ENCODE measurements at places on chromosomes 4 and X.

GRCh38 chr4:143252478-143252877 lies 67.8 kb downstream of the USP38 start:
- no peak for DNase-seq

- no peak for DNase-seq
Measured at GRCh38 chrX:809081-809480, 178.5 kb downstream of the SHOX start.

- peak; percentile 82 for DNase-seq
Measured at GRCh38 chrX:920234-920799, 289.7 kb downstream of the SHOX start.

DNA sequence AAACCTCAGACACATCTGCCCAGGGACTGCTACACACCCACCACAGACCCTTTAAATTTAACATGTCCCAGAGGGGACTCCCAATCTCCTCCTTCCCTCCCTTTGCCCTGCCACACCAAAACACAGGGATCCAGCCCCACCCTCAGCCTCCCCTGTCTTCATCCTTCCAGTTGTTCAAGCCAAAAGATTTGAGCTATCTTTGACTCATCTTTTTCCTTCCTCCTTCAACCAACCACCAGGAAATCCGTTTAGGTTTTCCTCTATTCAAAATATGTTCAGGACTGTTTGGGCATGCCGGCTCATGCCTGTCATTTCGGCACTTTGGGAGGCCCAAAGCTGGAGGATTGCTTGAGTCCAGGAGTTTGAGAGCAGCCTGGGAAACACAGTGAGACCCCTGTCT lies 6.9 kb upstream of the STK32B start:
- DNase-seq: no peak

- no peak for DNase-seq
Measured at GRCh38 chrX:133676344-133677122, 261.2 kb upstream of the GPC4 start.

DNA sequence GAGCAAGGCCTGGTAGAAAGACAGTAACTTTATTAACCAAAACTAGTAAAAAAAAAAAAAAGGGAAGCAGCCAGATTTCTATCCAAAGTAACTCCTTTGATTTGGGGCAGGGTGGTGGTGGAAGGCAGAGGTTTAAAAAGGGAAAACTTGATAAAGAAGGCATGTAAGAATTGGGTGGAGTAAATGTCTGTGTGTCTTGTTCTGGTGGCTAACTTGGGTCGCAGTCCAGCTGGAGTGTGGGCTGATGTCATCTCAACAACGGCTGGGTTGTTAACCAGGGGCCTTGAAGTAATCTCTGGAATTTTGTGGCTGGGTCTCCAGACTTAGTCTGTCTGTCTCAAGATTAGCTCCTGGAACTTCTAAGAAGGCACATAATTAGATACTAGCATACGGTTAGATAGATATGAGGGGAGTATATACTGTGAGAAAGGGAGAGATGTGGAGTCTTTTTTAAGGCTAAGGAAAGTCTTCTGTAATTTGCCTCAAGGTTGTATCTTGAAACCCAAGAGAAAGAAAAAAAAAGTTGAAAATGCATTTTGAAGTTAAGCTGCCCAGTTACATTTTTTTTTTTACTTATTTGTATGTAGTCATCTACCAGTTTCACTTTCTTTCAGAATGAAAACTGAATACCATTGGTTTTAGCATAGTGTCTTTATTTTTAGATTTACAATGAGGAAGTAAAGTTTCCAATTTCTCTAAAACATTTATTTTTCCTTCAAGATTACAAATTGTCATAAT lies 48.3 kb downstream of the MTHFD2L start:
- peak; percentile 90 for DNase-seq

DNA sequence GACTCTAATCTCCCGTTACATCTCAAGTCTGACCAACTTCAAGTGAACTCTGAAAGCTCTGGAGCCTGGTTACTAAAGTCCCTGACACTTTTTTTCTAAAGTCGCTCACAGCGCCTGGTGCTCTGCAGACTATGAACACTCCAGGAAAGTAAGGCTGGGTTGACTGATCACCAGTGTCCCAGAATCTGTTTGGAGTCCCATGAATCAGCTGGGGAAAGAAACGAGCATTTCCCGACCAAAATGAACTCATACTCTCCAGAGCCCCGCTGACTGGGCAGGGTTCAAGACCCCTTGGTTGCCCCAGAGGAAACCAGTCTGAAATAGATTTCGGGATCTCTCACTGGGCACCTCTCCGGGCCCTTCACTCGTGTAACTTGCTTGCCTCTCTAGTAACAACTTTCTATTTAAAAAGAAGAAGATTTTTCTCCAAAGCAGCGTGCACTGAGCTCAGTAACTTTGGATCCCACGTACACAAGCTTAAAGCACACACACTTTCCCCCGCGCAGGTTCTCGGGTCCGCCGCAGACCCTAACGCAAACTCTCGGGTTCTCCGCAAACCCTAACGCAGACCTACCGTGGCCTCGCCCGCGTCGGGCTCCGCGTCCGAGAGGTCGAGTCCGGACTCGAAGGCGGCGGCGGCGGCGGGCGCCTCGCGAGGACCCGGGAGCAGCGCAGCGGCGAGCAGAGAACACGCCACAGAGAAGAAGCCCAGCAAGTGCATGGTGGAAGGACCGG lies 964 bp downstream of the VEGFC start:
- peak; percentile 63 for DNase-seq

GRCh38 chr4:4507923-4508322 lies 33.9 kb downstream of the STX18 start:
- DNase-seq: no peak

DNA sequence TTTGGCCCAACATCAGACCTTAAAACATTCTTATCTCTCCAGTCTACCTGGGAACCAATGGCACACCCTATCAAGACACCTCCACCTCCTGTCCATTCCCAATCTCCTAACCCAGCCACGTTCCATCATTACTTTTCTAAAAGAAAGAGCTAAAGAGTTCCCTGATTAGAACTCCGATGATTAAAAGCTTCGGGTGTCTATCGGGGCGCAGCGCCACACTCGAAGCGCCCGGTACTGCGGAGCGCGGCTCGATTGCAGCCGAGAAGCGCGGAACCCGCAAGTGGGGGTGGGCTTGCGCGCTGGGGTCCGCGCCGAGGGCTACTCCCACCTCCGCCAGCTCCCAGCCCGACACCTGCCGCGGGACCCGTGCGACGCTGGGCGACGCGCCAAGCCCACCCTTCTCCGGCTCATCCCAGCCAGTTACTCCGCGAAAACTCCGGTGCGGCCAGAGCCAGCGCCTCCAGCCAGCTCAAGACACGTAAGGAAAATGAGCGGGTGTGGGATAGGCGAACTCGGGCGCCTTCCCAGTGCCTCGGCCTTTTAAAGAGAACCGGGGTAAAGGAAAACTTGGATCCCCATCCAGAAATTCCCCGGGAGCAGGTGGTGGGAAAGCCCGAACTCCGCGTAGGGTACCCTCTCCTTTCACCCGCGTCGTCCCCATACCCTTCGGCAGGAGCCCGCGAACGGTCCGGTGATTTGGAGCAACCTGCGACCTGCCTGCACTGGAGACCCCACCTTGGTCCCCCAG lies 593 bp downstream of the NPY1R start:
- DNase-seq: peak; percentile 2

DNA sequence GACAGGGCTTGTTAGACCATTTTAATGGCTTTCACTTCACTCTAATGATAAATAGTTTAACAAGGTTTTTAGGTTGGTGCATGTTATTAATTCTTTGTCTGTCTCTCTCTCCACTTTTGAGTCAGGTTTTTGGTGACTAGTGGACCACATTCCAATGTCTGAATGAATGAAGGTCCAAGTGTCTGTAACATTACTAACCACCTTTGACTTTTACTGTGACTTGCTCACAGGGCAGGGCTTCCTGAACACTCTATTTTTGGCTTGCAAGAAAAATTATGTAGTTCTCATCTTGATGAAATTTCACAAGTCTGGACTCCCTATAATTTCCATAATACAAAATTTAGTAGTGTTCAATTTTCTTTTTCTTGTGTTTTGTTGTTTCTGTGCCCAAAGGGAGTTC lies 78.9 kb upstream of the BMPR1B start:
- DNase-seq: peak; percentile 73

GRCh38 chr4:48858130-48858529 lies 27.2 kb downstream of the OCIAD1 start:
- no peak for DNase-seq
